ENCODE measurements at places on chromosomes 7 and 10. TPM values are rescaled to one million over a fixed set of nuclear protein-coding genes. Genes with fewer than 3 reads are reported as not detected.

The GPRIN2 gene
- not detected for total RNA-seq

The GIMAP8 gene
- total RNA-seq, result 6.3 TPM

The JCAD gene
- total RNA-seq, result 22.5 TPM

The HMX2 gene
- not detected for total RNA-seq

The GTPBP4 gene
- 60.7 TPM for total RNA-seq

The TPST1 gene
- total RNA-seq, result 4.5 TPM

The PHYHIPL gene
- total RNA-seq, result not detected

The MOGAT3 gene
- not detected for total RNA-seq

The IFIT1B gene
- total RNA-seq, result not detected

The AOAH gene
- total RNA-seq, result 2.1 TPM

The ITIH5 gene
- total RNA-seq, result 10.7 TPM

The RHOBTB1 gene
- total RNA-seq, result 47.4 TPM

The LRRD1 gene
- not detected for total RNA-seq

The DDIT4 gene
- total RNA-seq, result 42.5 TPM

The MAP3K8 gene
- 8.3 TPM for total RNA-seq

The GBX1 gene
- total RNA-seq, result 0.91 TPM

The POLR2J gene
- 67.8 TPM for total RNA-seq

The GGCT gene
- 20.6 TPM for total RNA-seq

The HYAL4 gene
- 3.2 TPM for total RNA-seq

The EMX2 gene
- total RNA-seq, result 0.69 TPM

The HECW1 gene
- 1.9 TPM for total RNA-seq

The LHFPL3 gene
- total RNA-seq, result not detected

The LIPJ gene
- 0.23 TPM for total RNA-seq

The GDF2 gene
- total RNA-seq, result not detected

The TMEM213 gene
- not detected for total RNA-seq

The SOSTDC1 gene
- total RNA-seq, result 0.24 TPM

The TMEM229A gene
- total RNA-seq, result not detected

The CUBN gene
- 0.17 TPM for total RNA-seq

Data from psoas muscle (tissue), 8 donors.